ENCODE measurements at places on chromosomes 11 and 22. TPM values are rescaled to one million over a fixed set of nuclear protein-coding genes. Genes with fewer than 3 reads are reported as not detected.

The GSTT4 gene
- total RNA-seq = not detected

The MTFP1 gene
- 17.8 TPM for total RNA-seq

The FAM180B gene
- not detected for total RNA-seq

The C11orf65 gene
- 2.1 TPM for total RNA-seq

The FKBP2 gene
- 47.3 TPM for total RNA-seq

The LINC01488 gene
- total RNA-seq = not detected

The OR52N4 gene
- total RNA-seq = not detected

The POU2AF2 gene
- not detected for total RNA-seq

The HPX gene
- total RNA-seq = 1.00 TPM

The TMEM45B gene
- 59.0 TPM for total RNA-seq

Measured in nasal cavity respiratory epithelium epithelial cell of viscerocranial mucosa (primary cell).